ENCODE measurements at places on chromosomes 4 and X. TPM values are rescaled to one million over a fixed set of nuclear protein-coding genes. Genes with fewer than 3 reads are reported as not detected.

Gene TLL1
- total RNA-seq, result under 0.01 TPM

Gene SHISA3
- 2.6 TPM for total RNA-seq

Gene HSFX4
- not detected for total RNA-seq

Gene SLC49A3
- total RNA-seq, result 1.9 TPM

Gene ASMT
- total RNA-seq, result not detected

Gene HSFX2
- not detected for total RNA-seq

Gene MCF2
- total RNA-seq, result not detected

Gene CXCL3
- total RNA-seq, result 1.4 TPM

Gene KCNIP4
- total RNA-seq, result not detected

Gene ZCCHC18
- total RNA-seq, result 0.18 TPM

Gene CLDN22
- total RNA-seq, result not detected

Gene CT83
- not detected for total RNA-seq

Gene ITGB1BP2
- 1.2 TPM for total RNA-seq

Gene NHSL2
- 2.8 TPM for total RNA-seq

Gene SUPT20HL1
- not detected for total RNA-seq

Gene RBM47
- total RNA-seq, result 1.2 TPM

Gene FAM200B
- total RNA-seq, result 30.7 TPM

Gene TMPRSS11F
- not detected for total RNA-seq

Gene PTPN13
- total RNA-seq, result 25.1 TPM

Gene TKTL1
- not detected for total RNA-seq

Gene RTL3
- total RNA-seq, result under 0.01 TPM

Gene TRIM75
- not detected for total RNA-seq

Gene OCIAD1
- total RNA-seq, result 94.3 TPM

Gene TMEM154
- 22.2 TPM for total RNA-seq

Gene CNGA1
- total RNA-seq, result 1.2 TPM

Gene MRFAP1
- total RNA-seq, result 321 TPM

Gene ADAM29
- not detected for total RNA-seq

Gene NAT8L
- under 0.01 TPM for total RNA-seq

Gene FAT4
- total RNA-seq, result 8.3 TPM

Gene EDA
- under 0.01 TPM for total RNA-seq

Gene OFD1
- 7.1 TPM for total RNA-seq

Gene CLGN
- 8.9 TPM for total RNA-seq

Gene PGAM4
- not detected for total RNA-seq

Gene TBC1D1
- 251 TPM for total RNA-seq

Gene GDPD2
- not detected for total RNA-seq

Gene CENPVL1
- not detected for total RNA-seq

Gene ARMCX1
- total RNA-seq, result 34.6 TPM

Gene CLRN2
- not detected for total RNA-seq

Gene RGN
- total RNA-seq, result 3.7 TPM

Data from myometrial cell (primary cell).